ENCODE measurements at places on chromosomes 2 and 18.

DNA sequence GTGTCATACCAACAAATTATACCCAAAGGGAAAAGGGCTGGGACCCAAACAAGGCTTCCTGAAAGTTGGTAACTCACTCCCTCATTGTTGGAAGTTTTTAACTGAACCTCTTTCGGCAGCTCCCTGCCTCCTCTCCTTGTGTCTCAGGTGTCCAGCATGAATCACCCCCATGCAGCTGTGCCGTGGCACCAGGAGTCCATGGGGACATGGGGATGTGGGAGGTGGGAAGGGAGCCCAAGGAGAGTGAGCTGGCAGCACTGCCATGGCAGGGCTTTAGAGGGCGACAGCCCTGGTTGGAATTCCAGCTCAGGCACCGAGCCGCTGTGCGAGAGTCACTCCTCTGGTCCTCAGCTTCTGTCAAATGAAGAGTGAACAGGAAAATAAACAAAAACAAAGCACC is 12.5 kb upstream of the GYPC start:
- DNase-seq: no peak

DNA sequence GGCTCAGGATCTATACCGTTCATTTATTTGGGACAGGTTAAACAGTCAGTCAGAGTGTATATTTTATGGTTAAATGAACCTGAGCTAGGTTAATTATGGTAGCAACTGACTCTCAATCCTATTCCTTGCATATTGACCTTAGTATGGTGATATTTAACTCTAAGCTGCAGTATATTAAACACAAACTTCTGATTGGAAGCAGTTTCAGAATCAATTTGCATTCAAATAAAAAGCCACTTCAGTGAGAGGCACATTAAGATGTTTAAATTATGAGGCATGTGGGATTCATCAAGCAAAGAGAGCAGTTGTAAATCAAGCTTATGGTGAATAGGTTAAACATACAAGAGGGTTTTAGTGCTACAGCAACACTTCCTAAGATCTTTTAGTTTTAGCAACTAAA is 40.4 kb downstream of the FRZB start:
- DNase-seq: no peak

GRCh38 chr18:57837917-57838548 is 34.9 kb upstream of the ATP8B1 start:
- DNase-seq: no peak

GRCh38 chr2:240567137-240567871 is 980 bp upstream of the RNPEPL1 start:
- DNase-seq: no peak
